Renal cortical epithelial cell (primary cell): ENCODE measurements at places on chromosomes 16 and 17. TPM values are rescaled to one million over a fixed set of nuclear protein-coding genes. Genes with fewer than 3 reads are reported as not detected.

- DNase-seq: peak; percentile 84
Observed at GRCh38 chr17:8056232-8056975, 17.5 kb downstream of the ALOX15B start.

The KRTAP3-1 gene
- not detected in 2 replicates for total RNA-seq

DNA sequence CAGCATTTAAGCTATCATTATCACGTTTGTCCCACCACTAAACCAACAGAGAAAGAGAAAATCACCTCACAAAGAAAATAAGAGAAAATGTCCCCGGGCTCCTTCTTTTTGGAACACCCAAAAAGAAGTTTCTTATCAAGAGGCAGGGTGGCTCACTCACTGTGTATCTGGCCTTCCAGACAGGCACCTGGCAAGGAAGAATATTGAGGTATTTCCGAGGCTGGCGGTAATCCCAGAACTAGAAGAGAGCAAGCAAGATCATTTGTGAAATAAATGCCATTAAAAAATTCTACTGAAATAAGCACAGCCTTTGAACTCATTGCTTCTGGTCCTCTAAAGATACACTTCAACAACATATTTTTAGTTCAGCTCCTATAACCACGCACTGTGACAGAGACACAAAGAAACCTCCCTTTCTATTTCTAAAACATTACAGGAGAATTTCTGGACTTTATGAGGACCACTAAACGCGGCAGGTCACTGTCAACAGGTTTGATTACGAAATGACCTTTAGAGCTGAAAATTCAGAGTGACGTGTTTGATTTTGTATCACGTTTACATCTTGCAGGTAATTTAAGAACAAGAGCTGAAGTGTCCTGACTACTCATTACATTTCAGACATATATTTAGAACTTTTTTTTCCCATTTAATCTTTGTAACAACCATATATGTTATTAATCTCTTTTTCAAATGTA is 61.0 kb downstream of the WDR59 start:
- DNase-seq: no peak

The NUP93 gene
- total RNA-seq: 72.3 and 105 TPM in 2 replicates

The OTOP3 gene
- not detected in 2 replicates for total RNA-seq

DNA sequence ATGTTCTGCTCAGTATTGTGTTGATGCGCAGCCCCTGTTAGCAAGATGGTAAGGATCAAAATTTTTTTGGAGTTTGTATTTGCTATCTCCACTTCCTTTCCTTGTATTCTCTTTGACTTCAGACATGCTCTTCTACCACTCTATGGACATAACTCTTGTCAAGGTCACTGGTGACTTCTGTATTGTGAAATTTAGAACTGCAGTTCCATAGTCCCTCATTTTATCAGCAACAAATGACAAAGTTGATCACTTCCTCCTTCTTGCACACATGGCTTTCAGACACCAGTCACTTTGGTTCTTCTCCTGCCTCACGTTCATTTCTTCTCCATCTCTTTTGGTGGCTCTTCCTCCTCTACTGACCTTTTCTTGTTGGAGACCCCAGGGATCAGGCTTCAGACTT is 21.1 kb downstream of the COX11 start:
- no peak for DNase-seq

DNA sequence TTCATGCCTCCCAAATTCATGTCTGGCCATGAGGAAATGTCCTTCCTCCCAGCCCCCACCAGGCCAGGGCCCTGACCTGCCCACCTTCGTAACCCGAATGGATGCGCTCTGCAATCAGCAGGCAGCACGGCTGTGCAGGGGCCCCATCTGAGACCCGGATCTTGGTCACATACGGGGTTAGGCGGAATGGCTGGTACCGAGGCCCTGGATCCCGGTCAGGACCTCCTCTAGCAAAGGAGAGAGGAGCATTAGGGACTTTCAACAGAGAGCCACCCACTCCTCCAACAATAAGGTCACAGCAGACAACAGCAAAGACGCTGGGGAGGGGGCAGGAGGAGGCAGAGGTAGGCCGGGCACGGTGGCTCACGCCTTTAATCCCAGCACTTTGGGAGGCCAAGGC is 3.6 kb downstream of the PER1 start:
- DNase-seq: no peak

- peak; percentile 89 for DNase-seq
Observed at GRCh38 chr16:56477096-56477878, 25.9 kb downstream of the OGFOD1 start.

DNA sequence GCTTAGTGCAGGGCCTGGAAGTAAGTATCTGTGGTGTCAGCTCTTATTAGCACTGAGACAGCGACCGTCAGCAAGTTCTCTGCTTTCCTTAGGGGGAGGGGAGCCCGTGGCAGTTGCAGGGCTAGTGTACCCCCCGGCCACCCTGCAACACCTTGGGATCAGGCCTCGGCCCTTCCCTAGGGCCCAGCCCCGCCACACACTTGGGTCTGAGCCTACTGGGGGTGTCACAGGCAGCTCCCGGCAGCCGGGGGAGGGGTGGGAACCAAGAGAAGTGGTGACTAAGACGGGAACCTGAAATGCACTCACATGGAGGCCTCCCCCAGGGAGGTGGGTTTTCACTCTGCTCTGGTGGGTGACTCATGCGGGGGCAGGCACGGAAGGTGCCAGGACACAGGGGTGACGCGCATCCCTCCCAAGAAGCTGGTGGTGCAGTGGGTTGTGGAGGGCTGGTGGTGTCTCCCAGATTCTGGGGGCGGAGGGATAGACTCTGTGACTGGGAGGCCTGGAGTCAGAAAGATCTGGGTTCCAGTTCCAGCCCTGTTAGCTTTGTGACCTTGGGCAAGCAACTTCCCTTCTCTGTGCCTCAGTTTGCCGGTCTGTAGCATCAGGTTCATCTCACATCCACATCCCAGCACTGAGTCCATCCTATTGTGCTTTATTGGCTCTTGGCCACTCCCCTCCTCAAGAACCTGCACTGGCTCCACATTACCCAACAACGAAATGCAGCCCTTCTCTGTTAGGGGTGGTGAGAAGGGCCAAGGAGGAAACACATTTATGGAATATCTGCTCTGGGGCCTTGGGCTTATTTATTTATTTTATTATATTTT is 44.5 kb downstream of the LAT start:
- peak; percentile 97 for DNase-seq

- peak; percentile 89 for DNase-seq
Observed at GRCh38 chr17:2029911-2030778, at the start of gene DPH1. Gene DPH1, plus strand, starts transcription at chr17:2030153. Its CDS starts 17 bp downstream, at chr17:2030170.

The SEPTIN1 gene
- 0.25 TPM in 1 of 2 replicates, not detected in the other for total RNA-seq

The MYH11 gene
- total RNA-seq: 0.05 TPM in 1 of 2 replicates, not detected in the other

DNA sequence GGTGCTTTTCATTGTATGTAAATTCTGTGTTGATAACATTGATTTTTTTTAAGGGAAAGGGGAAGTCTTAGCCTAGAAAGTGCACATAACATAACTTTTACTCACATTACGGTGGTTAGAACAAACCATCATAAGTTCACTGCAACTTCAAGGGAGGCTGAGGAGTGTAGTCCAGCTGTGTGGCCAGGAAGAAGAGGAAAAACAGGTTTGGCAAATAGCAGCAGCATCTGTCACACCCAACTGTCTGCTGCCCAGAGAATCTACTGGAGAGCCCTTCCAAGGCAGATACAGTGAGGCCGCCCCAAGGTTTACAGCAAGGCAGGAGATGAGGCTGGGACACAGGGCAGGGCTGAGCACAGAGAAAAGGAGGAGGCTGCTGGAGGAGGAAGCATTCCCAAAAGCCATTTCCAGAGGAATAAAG is 60.6 kb downstream of the AIPL1 start:
- DNase-seq: peak; percentile 58

DNA sequence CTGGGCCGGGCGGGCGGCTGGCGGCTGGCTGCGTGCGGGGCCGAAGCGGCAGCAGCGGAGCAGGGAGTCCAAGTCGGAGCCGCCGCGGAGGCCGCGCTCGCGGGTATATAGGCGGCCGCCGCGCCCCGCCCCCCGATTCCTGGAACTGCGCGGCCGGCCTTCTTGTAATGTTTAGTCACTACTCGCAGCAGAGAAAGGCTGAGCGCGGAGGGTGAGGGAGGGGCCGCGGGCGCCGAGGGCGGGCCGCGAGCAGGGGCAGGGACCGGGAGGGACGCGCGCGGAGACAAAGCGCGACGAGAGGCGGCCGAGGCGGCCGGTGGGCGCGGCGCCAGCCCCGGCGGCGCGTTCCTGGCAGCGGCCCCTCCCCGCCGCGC is at the start of gene SOCS3:
Gene SOCS3 (minus strand): TSS at position 81 of the 374 bp plus-strand sequence. CDS start 982 bp downstream, outside the sequence.
- peak; percentile 85 for DNase-seq

The ZNF646 gene
- total RNA-seq: 6.6 and 22.4 TPM in 2 replicates

The TTLL6 gene
- 0.35 and 0.45 TPM in 2 replicates for total RNA-seq

The KRT32 gene
- total RNA-seq: not detected in 2 replicates

DNA sequence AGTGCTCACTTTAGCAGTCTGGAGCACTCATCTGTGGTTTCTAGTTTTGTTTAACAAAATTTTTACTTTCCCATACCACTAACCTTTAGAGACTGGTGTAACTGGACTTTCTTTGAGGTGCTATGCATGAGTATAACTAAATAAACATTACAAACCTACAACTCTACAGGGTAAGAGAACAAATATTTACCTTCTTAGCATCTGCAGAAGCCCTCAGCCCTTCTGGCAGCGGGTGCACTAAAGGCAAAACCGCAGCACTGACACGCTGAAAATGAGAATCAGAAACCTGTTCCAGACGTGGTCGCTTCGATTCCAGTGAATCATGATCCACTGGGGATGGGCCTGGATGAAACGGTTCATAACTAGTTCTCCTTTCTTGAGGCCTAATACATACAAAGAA is 43.7 kb downstream of the NCOR1 start:
- DNase-seq: peak; percentile 19

The C1QTNF8 gene
- not detected in 2 replicates for total RNA-seq

DNA sequence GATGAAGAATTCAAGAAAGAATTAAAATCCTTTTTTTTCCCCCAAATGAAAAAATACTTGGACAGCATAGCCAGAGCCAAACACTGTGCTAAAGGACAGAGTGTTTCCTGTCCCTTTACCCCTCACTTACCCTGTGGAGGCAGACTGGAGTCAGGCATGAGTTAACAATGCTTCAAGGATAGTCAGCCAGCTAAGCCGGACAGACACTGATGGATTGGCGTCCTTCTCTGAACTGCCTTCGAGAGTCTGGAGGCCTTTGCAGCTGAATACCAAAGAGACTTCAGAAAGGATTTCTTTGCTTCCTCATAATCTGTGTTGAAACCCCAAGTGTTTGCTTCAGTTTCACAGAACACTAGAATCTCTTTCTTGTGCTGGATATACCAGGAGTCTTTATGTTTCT is 4.6 kb downstream of the METTL9 start:
- peak; percentile 71 for DNase-seq

The TP53TG3C gene
- total RNA-seq: not detected in 2 replicates

- no peak for DNase-seq
Observed at GRCh38 chr16:75208242-75208825, 1.4 kb upstream of the CTRB2 start.

DNA sequence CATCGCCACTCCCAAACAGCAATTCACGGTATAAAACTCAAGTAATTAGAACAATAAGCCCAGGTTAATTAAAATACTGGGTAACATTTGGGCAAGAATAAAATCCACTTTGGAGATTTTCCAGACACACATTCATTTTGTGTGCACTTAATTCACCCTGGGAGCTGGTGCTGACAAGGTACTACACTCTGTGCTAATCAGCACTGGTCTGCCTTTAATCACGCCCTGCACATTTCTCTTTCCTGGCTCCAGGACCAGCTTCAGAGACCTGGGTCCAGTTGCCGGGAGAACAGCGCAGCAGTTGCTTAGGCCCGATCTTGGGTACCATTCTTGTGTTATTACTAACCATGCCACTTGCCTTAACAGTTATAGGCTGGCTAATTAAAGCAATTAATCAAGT is 23.7 kb upstream of the ASIC2 start:
- DNase-seq: no peak

The KLHL10 gene
- 0.15 TPM in 1 of 2 replicates, not detected in the other for total RNA-seq

GRCh38 chr17:9402590-9403199 is 172.9 kb downstream of the STX8 start:
- DNase-seq: peak; percentile 45

GRCh38 chr16:84294117-84294516 is 561 bp upstream of the WFDC1 start:
- DNase-seq: no peak

GRCh38 chr17:76281573-76282371 is 16.6 kb downstream of the UBALD2 start:
- DNase-seq: no peak

The ICAM2 gene
- total RNA-seq: 6.4 and 11.6 TPM in 2 replicates
